ENCODE measurements at places on chromosomes 4 and X.

DNA sequence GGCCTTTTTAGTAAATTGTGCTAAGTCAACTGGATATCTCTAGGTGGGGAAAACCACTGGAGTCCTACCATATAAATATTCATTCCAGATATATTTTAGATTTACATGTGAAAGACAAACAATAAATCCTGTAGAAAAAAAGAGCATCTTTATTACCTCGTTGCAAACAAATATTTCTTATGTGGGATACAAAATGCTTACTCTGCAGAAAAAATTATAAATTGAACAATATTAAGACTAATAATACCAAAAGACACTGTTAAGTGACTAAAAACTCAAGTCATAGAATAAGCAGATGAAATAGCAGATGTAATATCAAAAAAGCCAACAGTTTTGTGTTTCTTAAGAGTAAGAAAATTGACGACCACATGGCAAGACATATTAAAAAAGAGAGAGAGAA is 43.8 kb downstream of the SULT1B1 start:
- DNase-seq: no peak

DNA sequence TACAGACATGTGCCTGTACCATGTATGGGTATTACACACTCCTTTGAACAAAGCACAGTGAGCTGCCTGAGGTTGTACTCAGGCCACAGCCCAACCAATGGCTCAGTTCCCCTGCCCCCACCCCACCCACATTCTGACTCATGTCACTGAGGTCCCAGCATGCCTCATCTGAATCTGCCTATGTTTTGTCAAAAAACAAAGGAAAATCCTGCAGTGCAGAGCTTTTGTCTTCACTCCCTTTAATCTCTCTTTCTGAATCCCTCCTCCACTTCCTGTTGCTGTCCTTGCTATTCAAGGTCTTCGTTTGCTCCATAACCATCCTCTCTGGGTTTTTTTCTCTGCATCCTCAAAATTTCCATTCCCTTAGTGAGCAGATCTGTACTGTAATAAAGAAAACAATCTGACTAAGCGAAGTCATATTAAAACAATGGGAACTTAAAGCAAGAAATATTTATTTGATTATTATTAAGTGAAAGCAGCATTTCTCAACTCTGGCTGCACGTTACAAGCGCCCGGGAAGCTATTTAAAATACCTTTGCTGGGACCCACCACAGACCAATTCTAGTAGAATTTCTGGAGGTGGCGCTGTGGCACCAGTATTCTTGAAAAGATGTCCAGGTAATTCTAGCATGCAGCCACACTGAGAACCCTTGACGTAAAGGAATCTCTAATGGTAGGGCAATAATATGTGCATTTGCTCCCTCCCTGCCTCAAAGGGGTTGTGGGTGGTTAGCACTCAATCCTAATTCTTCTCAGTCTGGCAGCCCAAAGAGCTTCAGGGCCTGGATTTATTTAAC is 8.7 kb downstream of the GUCY2F start:
- no peak for DNase-seq

DNA sequence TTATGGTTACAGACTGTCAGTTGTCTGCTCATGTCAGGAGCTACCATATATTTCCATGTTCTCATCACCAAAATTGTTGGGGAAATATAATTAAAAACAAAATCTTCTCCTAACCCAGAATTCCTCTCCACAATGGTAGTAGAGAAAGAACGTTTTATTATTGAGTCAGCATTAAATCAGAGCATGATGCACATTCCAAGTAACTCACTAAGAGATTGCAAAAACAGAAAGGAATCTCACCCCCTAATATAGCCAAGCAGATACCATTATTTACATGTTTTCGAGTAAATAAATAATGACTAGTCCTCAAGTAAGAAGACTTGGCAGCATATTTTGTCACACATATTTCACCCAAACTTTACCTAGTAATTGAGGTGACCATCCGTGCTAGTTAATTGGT is 36.2 kb upstream of the ARHGEF6 start:
- no peak for DNase-seq

GRCh38 chr4:60089546-60090273 is 1110.4 kb upstream of the ADGRL3 start:
- DNase-seq: no peak

DNA sequence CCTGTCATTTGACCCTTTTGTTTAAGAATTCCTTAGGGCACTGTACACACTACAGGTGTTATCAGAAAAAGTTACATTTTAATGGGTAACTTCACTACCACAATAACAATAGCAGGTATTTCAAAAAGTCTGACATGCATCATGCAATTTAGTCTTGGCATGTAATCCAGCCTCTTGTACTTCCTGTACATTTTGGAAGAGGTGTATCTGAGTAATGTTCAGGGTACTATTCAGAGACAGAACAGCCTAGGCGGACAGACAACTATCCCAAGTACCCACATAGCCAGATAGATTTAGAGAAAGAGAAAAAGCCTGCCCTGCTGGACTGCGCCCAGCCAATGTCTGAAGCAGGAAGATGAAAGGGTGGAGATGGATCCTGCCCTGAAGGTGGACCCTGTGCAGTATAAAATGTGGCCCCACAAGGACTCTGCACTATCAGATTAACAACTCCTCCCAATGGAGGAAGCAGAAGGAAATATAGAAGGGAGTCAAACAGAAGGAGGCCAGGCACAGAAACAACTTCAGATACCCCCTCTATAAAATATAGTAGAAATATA is 8.5 kb downstream of the UGT2B7 start:
- no peak for DNase-seq

- DNase-seq: no peak
These were observed 48.6 kb downstream of the TMEM164 start for GRCh38 chrX:110051559-110051958.

DNA sequence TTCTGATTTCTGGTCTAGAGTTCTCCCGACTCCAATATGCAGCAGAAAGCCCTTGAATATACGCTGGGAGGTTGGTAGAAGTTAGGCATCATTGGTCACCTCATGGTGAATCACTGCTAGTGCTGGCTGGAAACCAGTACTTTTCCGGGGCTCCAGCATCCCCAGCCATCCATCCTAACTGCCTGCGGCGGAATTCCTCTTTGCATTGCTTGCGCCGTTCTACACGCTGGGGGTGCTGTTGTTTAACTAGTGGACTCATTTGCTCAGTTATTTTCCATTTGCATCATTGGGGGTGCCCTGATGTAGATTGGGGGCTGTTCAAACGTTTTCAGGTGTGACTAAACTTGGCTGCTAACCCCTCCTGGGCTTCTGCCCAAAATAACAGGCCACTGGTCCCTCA is 23.3 kb upstream of the GPR50 start:
- no peak for DNase-seq

GRCh38 chr4:183600189-183600685 is 58.7 kb downstream of the RWDD4 start:
- no peak for DNase-seq

DNA sequence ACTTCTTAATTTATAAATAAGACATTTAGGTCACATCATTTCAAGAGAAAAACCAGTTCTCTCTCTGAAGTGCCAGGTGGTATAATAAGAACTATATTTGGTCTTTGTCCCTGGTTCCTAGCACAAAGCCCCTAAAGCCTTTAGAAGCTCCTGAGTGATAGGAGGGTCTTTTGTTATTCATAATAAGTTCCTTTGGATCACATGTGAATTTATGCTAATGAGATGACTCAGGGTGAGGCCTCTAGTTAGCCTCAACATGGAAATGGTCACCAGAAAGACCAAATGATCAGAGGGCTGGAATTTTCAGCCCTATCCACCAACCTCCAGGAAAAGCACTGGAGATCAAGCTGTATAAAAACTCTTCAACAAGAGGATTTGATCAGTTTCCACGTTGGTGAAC is 68.1 kb upstream of the BLTP1 start:
- DNase-seq: no peak

- no peak for DNase-seq
These were observed 494.1 kb downstream of the GABRG1 start for GRCh38 chr4:45629717-45630116.

DNA sequence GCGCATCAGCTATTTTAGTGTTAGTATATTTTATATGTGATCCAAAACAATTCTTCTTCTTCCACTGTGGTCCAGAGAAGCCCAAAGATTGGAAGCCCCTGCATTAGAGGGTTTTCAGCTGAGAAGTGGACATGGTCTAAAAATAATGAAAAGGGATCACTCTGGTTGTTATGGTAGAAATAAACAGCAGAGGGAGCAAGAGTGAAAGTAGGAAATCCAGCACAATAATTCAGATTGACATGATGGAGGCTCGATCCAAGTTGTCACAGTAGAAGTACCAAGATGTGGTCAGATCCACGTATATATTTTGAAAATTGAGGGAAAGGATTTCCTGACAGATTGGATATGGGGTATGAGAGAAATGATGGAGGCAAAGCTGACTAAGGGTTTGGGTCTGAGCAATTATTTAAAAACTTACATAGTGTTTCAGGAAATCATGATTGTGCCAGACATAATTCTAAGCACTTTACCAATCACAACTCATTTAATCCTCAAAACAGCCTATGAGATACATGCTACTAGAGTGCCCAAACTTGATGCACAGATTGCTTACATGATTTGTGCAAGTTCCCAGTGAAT is 17.0 kb upstream of the TMEM144 start:
- no peak for DNase-seq

GRCh38 chr4:86596807-86597206 is 2.7 kb downstream of the PTPN13 start:
- no peak for DNase-seq

DNA sequence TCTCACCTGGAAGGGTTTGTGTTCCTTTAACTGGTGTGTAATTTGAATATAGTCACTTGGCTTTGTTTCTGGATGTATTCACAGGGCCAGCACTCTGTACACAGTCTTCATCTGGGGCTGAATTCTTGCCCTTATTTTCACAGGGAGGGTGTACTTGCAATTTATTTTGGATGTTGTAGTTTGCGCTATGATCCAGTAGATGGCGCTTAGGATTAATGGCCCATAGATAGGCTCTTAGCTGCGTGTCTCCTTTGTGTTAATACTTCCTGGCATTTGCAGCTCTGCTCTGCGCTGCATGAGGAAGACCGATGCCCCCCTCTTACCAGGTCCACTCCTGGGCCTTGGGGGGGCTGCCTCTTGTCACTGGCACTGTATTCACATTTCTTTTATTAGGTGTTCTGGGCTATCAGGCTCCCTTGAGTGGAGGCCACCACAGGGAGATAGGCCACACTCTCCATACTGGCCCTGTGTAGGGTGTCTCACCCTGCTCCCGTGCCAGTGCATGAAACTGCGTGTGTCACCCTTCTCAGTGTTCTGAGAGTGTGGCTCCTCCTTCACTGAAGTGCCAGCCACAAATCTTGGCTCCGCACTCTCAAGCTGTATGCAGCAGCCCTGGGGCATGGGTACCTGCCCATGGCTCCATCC is 562.2 kb downstream of the ZIC3 start:
- no peak for DNase-seq

GRCh38 chr4:68950033-68950432 is 1.6 kb downstream of the UGT2A3 start:
- no peak for DNase-seq
